RKO (cell line): ENCODE measurements at places on chromosomes 7 and 10.
A peak's percentile ranks its signal among the peaks of the same experiment; 100 is the strongest.

DNA sequence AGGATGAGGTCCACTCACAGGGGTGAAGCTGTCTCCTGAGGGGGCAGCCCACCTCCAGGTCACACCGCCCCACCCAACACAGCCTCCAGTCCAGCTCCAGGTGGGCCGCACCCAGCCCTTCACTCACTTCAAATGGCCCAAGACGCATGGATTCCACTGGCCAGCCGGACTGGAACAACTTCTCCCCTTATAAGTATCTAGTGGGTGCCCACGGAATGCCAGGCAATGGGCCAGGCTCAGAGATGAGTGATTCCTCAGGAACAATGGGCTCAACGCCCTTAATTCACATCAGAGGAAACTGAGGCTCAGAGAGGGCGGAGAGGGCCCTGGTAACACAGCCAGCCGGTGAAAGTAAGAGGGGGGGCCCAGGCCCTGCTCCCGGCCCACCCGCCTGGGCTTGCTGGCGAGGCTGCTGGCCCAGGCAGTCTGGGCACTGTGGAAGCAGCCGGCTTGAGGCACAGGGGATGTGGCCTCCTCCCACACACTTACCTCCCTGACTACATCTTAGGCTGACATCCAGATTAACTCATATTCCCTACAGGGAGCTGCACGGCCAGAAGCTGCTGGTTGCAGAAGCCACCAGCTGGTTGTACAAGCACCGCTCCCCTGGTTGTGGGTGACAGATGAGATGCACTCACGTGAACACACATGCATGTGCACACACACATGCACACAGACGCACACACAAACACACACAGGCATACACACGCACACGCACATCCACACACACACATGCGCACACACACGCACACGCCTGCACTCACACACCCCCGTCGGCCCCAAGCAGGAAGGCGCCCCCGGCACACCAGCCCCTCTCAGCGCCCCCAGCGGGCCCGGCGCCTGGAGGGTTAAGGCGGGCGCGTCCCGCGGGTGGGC is 1.0 kb upstream of the FAM20C start:
- no peak for DNase-seq

GRCh38 chr7:157846271-157846670 is 509.5 kb downstream of the DNAJB6 start:
- DNase-seq, result no peak

GRCh38 chr7:28075674-28076358 is 104.8 kb downstream of the JAZF1 start:
- no peak for DNase-seq

GRCh38 chr7:78862411-78862900 is 591.0 kb downstream of the MAGI2 start:
- no peak for DNase-seq

DNA sequence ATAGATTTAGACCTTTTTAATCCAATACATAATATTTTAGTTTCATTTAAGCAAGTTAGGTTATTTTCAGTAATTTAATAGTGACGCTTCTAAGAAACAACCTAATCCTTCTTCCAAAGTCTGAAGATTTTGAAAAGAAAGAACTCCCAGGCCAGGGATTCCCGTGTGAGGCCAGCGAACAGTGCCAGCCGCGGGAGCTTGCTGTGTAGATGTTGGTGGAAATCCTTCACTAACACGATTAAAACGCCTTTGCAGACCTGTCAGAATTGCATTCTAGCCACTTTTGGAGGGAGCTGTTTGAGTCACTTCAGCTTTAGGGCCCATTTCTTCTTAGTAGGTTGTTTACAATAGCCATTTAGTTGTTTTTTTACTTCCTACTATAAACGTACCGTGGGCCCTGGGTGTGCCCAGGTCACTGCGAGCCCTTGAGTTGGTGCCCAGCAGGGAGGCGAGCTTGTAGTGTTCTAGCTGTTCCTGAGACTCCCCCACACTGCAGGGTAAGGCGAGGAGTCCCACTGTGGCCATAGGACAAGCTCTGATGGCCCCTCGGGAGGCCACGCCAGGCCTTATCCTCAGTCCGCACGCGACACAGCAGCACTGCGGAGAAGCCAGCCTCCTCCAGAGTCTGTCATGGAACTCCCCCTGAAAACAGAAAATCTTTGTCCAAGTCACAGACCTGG is 32.3 kb downstream of the PPP2R2D start:
- no peak for DNase-seq

DNA sequence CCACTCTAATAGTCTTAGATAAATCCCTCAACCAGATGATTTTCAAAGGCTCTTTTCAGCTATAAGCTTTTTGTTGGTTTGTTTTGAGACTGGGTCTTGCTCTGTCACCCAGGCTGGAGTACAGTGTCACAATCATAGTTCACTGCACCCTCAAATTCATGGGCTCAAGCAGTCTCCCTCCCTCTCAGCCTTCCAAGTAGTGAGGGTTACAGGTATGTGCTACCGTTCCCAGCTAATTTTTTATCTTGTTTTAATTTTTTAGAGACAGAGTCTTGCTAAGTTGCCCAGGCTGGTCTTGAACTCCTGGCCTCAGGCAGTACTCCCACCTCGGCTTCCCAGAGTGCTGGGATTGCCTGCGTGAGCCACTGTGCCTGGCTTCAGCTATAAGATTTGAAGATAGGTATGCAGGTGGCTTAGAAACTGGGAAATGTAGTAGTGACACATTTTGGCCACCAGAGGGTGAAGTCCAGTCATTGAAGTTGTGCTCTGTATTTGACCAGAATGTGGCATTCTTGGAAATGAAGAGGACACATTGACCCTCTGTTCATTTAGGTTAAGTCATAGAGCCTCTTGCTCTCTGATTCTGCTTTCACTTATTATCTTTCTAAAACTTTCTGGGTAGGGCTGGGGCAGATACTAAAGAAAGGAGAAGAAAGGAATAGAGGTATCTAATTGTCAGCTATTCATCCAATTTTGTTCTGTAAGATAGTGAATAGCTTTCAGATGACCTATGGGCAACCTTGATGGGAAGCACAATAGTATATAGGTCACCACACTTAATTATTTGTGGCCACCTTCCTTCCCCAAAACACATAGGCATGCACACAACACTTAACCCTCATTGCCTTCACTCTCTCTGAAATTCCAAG is 36.0 kb downstream of the R3HCC1L start:
- peak; percentile 50 for DNase-seq

DNA sequence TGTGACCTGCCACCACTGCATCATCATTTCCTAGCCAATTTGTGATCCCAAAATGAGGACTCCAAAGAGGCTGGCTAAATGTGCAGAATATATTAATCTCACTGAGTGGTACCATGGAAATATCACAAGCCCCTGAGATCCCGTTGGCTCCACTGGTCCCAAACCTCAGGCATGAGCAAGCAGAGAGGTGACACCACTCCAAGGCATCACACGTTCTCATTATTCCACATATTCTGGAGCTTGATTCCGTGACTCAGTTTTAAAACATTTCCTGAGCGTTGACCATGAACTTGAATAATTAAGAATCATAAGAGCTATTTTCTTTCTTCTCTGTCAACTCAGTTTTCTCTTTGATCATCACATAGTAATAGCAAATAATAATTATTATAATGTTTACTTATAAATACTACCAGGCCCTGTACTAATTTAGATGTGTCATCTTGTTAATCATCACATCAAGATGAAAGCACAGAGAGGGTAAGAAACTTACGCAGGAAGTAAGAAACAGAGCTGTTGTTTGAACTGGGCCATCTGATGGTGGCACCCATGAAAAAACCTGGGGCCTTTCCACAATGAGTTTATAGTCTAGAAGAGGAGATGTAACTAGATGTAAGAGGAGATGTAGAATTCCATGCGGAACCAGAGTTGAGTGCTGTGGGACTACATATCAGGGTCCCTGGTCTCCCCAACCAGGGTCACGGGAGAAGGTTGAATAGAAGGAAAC is 3.5 kb downstream of the APBB1IP start:
- peak; percentile 42 for DNase-seq

- no peak for DNase-seq
These were observed 91.1 kb downstream of the CPED1 start for GRCh38 chr7:121079425-121080169.

GRCh38 chr7:97846945-97847344 is 25.3 kb downstream of the ASNS start:
- no peak for DNase-seq
